ENCODE measurements at places on chromosomes 11 and 22. TPM values are rescaled to one million over a fixed set of nuclear protein-coding genes. Genes with fewer than 3 reads are reported as not detected.

GRCh38 chr11:11856638-11857037 is 14.9 kb downstream of the USP47 start:
- no peak for DNase-seq
- H3K27ac ChIP-seq: peak overlapping the region; percentile 20
- peaks cover 5% of the 10 kb centered on the region for H3K4me1 ChIP-seq
- H3K4me3 ChIP-seq: no peak overlapping the region

PIK3IP1 gene
- total RNA-seq: 41.5 TPM

GRCh38 chr11:116457336-116458007 is 315.3 kb downstream of the BUD13 start:
- H3K27ac ChIP-seq: no peak overlapping the region
- no peaks in the 10 kb centered on the region for H3K36me3 ChIP-seq
- no peak for DNase-seq
- H3K4me3 ChIP-seq: no peak overlapping the region

GRCh38 chr11:59097113-59097708 is 9.8 kb upstream of the FAM111B start:
- H3K36me3 ChIP-seq: no peaks in the 10 kb centered on the region
- no peak overlapping the region for H3K27ac ChIP-seq
- H3K27me3 ChIP-seq: no peaks in the 10 kb centered on the region
- peaks cover 9% of the 10 kb centered on the region for H3K4me1 ChIP-seq

OR5P2 gene
- 0.52 TPM for total RNA-seq

FOLH1 gene
- 2.8 TPM for total RNA-seq

GRCh38 chr11:79113054-79113690 is 327.7 kb downstream of the TENM4 start:
- H3K27ac ChIP-seq: no peak overlapping the region
- no peak for DNase-seq
- H3K4me3 ChIP-seq: no peak overlapping the region
- no peaks in the 10 kb centered on the region for H3K27me3 ChIP-seq
- H3K36me3 ChIP-seq: no peaks in the 10 kb centered on the region
- no peaks in the 10 kb centered on the region for H3K4me1 ChIP-seq
